Activated CD8-positive, alpha-beta T cell treated with anti-CD3 and anti-CD28 coated beads for 36 hours (primary cell): ENCODE measurements at places on chromosomes 4 and X. TPM values are rescaled to one million over a fixed set of nuclear protein-coding genes. Genes with fewer than 3 reads are reported as not detected.
A peak's percentile ranks its signal among the peaks of the same experiment; 100 is the strongest.

- no peak for DNase-seq
Observed at GRCh38 chr4:184255361-184255760, 37.7 kb upstream of the ENPP6 start.

The EDNRA gene
- total RNA-seq, result not detected

DNA sequence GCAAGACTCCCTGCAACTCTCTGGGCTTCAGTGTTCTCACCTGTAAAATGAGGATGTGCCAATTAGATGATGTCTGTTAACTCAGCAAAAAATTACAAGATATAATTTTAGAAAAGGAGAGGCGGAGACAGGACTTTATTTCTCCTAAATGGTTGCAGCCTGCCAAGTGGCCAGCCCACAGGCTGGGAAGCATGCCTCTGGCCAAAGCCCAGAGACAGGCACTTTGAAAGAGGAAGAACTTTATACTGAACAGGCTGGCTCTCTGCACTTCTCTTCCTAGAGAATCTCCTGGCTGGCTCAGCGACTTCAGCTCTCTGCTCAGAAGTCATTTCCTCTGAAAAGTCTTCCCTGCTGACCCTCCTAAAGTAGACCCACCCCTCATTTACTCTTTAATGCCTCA is 3.7 kb downstream of the PRDM5 start:
- no peak for DNase-seq

The METTL14 gene
- total RNA-seq, result 39.3 TPM

DNA sequence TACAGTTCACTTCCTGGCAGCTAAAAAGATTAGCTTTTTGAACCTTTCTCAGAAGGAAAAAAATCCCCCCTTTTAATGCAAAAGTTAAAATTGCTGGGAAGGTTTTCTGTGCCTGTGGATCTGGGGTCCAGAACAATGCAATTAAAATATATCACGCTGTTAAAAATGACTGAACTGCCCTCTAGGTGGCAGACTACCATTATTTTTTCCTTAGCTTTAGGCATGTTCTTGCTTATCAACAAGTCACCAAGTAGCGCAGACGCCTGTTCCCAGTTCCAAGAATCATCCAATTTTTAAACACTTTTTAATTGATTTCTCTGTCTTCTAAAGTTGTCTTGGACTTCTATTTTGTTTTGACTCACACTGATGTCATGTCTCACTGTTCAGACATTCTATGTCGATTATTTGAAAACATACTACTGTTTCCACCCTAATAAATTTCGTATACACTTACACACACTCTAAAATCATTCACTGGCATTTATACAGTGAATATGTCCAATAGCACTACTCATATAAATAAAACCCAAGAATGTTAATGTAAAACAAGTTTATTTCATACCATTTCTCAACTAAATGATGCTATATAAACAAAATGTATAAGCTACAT is 661.6 kb downstream of the RAPGEF2 start:
- peak; percentile 6 for DNase-seq

The GAGE12J gene
- total RNA-seq, result not detected

- no peak for DNase-seq
Observed at GRCh38 chr4:162797108-162797507, 369.6 kb downstream of the NAF1 start.
